ENCODE measurements at places on chromosomes 13 and 19. TPM values are rescaled to one million over a fixed set of nuclear protein-coding genes. Genes with fewer than 3 reads are reported as not detected.

Gene MBD3L3
- not detected for total RNA-seq

Gene LHB
- total RNA-seq, result not detected

Gene ZNF813
- 5.4 TPM for total RNA-seq

Gene RNF113B
- not detected for total RNA-seq

Gene GPR183
- 0.11 TPM for total RNA-seq

Gene ATP4B
- total RNA-seq, result not detected

Gene ZNF69
- 27.9 TPM for total RNA-seq

Gene OVOL3
- not detected for total RNA-seq

Gene RHPN2
- total RNA-seq, result 17.2 TPM

Gene KLK4
- not detected for total RNA-seq

Gene TEX30
- 7.5 TPM for total RNA-seq

Gene PBX4
- 5.5 TPM for total RNA-seq

Gene ATP7B
- total RNA-seq, result 18.2 TPM

Gene CLIP3
- 6.3 TPM for total RNA-seq

Gene NANOS3
- total RNA-seq, result 1.3 TPM

Gene SPC24
- 31.9 TPM for total RNA-seq

Gene UNC13A
- 0.39 TPM for total RNA-seq

Gene NLRP12
- total RNA-seq, result under 0.01 TPM

Gene FARP1
- 15.7 TPM for total RNA-seq

Gene VSTM2B
- total RNA-seq, result not detected

Gene TTC9B
- not detected for total RNA-seq

Gene HIPK4
- 0.39 TPM for total RNA-seq

Gene ZNF584
- total RNA-seq, result 13.2 TPM

Gene RASIP1
- total RNA-seq, result 2.7 TPM

Gene KLF2
- total RNA-seq, result 3.5 TPM

Gene SLC1A6
- total RNA-seq, result 16.4 TPM

Gene ZNF616
- 20.0 TPM for total RNA-seq

Gene GIPR
- 3.9 TPM for total RNA-seq

Gene NKPD1
- 2.9 TPM for total RNA-seq

Gene ZNF253
- total RNA-seq, result 5.9 TPM

Gene BEST2
- not detected for total RNA-seq

Gene IGFL2
- not detected for total RNA-seq

All from placental epithelial cell (primary cell).